Stimulated activated CD8-positive, alpha-beta memory T cell treated with anti-CD3 and anti-CD28 coated beads, Interleukin-2, amount 100 ng/mL, for 1 hour (primary cell): ENCODE measurements at places on chromosomes 4 and X.

GRCh38 chr4:107058828-107059227 lies 22.7 kb upstream of the DKK2 start:
- DNase-seq = no peak

DNA sequence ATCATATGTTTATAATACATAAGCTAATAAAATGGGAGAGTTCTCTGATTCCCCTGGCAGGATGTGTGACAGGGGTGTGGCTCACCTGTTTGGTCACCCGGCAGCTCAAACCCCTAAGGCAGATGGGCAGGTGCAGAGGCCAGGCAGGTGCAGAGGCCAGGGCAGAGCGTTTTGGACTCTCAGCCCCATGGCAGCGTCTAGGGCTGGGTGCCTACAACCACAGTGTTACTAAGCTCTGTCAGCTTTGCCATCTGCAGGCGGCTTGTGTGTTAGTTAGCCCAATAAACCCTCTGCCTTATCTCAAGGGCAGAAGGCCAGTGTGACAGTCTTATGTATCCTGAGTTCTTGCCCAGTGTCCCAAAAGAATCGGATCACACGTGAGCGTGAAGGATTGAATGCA lies 54.0 kb upstream of the UGT2B15 start:
- no peak for DNase-seq

- DNase-seq = no peak
Measured at GRCh38 chr4:8310306-8310705, 40.8 kb downstream of the HTRA3 start.

DNA sequence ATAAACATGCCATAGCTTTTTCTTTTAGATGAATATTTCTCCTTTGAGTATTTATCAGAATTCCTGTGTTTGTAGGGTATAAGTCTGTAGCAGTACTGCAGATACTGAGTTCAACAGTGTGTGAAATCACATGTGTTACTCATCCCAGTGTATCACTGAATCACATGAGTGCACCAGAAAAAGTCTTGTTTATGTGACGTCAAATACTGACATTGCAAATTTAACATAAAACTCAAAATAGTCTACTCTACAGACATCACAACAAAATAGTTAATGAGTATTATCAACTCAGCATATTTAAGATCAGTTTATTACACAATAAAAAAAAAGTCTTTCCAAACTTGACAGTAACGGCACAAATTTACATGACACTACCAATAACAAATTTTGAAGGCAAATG lies 221.3 kb downstream of the DCTD start:
- DNase-seq = no peak

DNA sequence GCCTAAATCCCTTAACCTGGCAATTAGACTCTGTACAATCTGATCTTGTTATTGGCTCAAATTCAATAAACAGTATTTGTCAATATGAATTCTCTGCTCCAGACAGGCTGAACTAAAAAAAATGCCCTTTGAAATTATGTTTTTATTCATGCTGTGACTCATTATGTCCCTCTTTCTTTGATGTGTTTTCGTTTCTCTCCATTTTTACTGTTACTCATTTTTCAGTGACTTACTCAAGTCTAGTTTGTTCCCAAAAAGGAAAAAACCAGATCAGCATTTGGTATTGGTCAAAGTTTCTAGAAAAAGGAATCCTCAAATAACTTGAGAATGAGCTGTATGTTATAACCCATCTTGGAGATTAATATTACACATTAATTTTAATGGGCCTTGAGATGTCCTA lies 40.4 kb downstream of the UNC5C start:
- no peak for DNase-seq

DNA sequence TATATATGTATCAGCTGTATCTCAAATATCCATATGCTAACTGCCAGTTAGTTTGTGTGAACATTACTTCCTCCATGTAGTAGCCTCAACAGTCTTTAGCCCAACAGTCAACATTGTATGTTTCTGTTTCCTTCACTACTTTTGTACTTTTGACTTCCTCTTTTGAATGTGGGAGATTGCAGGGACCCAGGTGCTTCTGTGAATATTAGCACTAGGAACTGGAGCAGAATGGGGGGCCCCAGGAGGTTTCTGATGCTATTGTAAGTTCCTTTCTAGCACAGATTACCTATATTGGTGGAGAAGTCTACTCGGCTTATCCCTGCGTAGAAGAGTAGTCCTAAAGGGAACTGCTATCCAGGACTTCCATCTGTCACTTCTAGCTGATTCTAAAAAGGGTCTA lies 2.3 kb downstream of the PLAC8 start:
- no peak for DNase-seq

- DNase-seq = no peak
Measured at GRCh38 chr4:3371033-3372001, 70.5 kb upstream of the HGFAC start.

- no peak for DNase-seq
Measured at GRCh38 chr4:78953769-78954666, 14.8 kb upstream of the PAQR3 start.

DNA sequence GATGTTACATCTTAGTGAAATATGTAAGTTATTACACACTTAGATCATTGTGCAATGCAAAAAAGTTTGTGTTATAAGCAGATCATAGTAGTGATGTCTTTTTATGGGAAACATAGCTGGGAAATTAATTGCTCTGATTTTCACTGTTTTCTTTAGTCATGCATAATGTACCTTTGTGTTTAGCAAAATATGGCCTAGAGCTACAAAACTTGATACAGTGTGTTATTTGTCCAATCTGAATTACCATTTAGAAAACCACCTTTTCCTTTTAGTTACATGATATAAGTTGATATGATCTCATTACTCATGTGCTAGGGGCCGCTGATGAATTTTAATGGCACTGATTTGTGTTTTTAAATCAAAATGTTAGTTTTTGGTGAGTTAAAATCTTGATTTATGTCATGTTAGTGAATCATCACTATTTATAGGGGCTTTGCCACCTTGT lies 2.0 kb downstream of the BMPR1B start:
- no peak for DNase-seq

- DNase-seq = no peak
Measured at GRCh38 chr4:42152507-42153504, at the start of gene BEND4. BEND4 (minus strand) TSS chr4:42152655; CDS start chr4:42152143, 512 bp downstream.

- DNase-seq = no peak
Measured at GRCh38 chr4:41454423-41454822, 83.5 kb upstream of the LIMCH1 start.

- no peak for DNase-seq
Measured at GRCh38 chr4:119240568-119240967, 28.1 kb downstream of the USP53 start.

DNA sequence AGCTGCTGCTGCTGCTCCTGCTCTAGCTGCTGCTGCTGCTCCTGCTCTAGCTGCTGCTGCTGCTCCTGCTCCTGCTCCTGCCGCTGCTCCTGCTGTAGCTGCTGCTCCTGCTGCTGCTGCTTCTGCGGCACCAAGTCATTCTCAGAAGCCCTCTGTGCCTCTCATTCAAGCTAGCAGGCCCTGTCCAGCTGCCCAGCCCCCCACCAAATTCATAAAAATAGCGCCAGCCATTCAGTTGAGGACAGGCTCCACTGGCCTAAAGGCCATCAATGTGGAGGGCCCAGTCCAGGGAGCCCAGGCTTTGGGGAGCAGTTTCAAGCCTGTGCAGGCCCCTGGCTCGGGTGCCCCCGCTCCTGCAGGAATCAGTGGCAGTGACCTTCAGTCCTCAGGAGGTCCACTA lies 3.9 kb downstream of the SUPT20HL1 start:
- no peak for DNase-seq

GRCh38 chr4:99091216-99091575 lies 2.6 kb upstream of the ADH5 start:
- no peak for DNase-seq

GRCh38 chr4:175622887-175623286 lies 189.2 kb downstream of the GPM6A start:
- no peak for DNase-seq

GRCh38 chr4:100428051-100428450 lies 89.8 kb downstream of the EMCN start:
- DNase-seq = no peak

DNA sequence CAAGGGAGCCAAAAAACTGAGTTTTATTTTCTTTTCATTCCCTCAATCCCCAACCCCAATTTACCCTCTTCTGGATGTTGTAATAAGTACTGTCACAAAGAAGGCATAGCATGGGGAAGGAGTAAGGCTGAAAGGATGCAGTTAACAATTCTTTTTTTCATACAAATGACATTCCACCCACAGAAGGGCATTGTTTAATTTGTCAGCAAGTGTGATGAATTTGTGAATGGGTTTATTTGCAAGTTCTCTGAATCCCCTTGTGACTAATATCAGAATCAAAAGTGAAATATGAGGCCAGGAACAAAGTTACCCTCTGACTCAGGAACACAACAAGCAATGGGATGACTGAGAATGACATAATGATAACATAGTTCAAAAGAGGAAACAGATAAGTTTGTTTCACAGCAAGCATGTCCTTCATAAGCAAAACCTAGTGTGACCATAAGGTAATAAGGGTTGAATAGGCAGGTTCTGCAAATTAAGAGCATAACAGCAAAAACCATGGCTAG lies 2.1 kb downstream of the GEMIN8 start:
- no peak for DNase-seq

DNA sequence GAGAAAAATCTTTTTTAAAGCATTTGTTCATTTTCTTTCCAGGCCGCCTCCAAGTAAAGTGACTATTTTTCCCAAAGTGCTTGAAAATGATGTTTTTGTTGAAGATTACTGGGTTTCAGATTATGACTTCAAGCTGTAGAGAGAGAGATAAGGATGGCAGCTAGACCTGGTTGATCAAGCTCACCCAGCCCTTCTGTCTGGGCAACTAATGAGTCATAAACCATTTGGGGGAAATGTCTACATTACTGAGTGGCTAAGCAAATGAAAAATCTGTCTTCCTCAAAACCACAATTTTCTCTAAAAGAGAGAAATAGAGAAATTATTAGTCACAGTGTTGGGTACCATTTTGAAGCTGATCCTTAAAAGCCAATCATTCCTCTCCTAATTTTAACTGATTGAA lies 355.4 kb upstream of the CPEB2 start:
- no peak for DNase-seq

DNA sequence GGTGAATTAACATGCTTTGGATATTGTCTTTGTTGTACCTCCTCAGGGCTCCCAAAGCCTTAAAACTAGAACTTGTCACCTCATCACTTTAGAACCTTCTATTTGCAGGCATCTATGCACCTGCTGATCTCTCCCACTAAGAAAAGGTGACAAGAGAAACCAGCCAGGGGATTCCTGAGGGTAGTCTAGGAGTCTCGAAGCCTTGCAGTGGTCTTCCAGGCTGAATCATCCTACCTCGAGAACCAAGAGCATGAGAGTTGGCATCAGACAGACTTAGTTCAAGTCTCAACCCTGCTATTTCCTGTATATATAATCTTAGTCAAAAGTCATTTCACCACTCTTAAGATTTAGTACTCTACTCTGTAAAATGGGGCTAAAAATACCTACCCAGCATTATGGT lies 29.6 kb downstream of the RTL5 start:
- no peak for DNase-seq

- DNase-seq = no peak
Measured at GRCh38 chrX:155949098-155949497, 48.4 kb upstream of the IL9R start.

DNA sequence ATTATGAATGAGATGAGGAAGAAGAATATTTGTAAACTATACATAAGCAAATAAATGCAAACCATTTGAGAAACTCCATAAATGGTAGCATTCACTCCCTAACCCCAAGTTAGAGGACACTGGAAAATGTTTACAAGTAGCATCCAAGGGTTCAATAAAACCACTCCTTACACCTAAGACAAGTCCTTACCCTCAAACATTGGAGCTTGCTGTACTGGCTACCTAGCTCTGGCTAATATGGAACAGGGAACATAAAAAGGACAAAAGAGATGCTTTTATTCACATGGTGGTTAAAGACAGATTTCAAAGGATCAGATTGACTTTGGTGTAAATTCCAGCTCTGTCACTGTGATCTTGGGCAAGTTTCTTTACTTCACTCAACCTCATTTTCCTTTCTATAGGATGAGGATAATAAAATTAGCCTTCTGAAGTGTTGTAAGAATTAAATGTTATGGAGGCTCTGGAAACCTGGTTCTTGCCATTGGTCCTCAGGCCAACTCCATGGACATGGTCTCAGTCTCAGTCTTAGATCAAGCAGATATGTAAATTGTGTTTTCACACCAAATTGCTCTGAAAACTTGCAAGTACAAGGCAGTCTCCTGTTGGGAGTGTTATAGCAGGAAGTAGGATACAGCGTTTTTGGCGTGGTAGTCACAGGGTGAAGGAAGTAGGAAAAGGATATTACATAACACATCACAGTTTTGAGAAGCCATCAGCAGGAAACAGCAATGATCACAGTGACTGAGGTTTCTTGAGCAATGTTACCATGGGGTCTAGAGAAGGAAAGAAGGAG lies 3.3 kb downstream of the CXCL1 start:
- DNase-seq = no peak
